Stimulated activated CD8-positive, alpha-beta memory T cell treated with anti-CD3 and anti-CD28 coated beads, Interleukin-15, amount 100 ng/mL, for 1 hour (primary cell): ENCODE measurements at places on chromosomes 7 and 10.

- no peak for DNase-seq
These were observed 22.4 kb downstream of the ADCYAP1R1 start for GRCh38 chr7:31074403-31075085.

- DNase-seq, result no peak
These were observed 10.3 kb upstream of the KCNK18 start for GRCh38 chr10:117186832-117187615.

DNA sequence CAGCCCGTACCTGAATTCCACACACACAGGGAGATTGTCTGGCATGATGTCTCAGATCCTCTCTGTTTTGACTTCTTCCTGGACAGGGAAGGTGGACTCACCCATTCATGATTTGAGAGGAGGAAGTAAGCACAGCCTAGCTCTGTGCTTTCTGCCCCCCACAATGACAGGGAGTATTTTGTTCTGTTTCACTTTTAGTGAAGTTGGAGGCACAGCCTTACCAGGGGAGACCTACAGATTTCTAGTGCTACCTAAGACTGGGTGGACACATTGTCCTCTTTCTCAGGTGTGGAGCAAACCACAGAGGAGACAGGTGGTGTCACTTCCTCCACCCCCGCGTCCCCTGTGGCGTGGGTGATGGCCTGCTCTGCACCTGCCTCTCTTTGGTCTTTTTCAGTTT, 408.6 kb upstream of the PFKP start:
- no peak for DNase-seq

GRCh38 chr7:120955577-120956149, 5.1 kb downstream of the ING3 start:
- DNase-seq, result no peak

DNA sequence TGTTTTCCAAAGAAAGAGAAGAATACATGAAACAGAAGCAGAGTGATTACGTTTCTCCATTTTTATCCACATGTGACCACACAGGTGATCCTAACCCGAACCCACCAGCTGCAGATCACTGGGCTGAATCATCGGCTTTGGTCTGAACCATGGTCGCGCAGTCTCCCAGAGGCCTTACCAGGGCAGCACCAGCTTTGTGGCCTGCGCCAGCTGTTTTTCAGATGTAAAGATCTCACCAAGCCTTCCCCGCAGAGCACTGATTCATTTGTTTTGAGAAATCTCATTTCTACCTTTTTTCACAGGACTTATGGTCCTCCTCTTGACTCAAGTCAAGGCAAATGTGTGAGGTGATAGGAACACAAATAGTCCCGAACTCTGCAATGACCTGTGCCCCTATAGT, 207.0 kb upstream of the PPP2R2D start:
- no peak for DNase-seq

GRCh38 chr7:71665716-71666115, 533.8 kb downstream of the GALNT17 start:
- no peak for DNase-seq

DNA sequence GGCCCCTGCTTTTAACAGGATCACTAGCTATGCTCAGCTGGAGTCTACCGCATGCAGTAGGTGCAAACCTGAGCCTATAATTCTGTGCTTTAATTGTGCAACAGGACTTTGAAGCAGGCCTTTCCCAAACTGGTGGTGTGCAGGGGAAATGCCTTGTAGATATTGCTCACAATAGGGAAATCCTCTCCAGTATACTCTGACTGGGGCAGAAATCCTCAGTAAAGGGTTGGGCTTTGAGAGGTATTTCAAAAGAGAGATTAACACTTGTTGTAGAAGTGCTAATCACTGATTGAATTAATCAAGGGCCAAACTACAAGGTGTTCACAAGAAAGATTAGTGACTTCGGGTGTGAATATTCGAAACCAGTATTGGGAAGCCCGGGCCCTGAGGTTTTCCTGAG, 58.5 kb upstream of the EXOC6 start:
- DNase-seq, result no peak
